ENCODE measurements at places on chromosomes 4 and X.
A peak's percentile ranks its signal among the peaks of the same experiment; 100 is the strongest.

DNA sequence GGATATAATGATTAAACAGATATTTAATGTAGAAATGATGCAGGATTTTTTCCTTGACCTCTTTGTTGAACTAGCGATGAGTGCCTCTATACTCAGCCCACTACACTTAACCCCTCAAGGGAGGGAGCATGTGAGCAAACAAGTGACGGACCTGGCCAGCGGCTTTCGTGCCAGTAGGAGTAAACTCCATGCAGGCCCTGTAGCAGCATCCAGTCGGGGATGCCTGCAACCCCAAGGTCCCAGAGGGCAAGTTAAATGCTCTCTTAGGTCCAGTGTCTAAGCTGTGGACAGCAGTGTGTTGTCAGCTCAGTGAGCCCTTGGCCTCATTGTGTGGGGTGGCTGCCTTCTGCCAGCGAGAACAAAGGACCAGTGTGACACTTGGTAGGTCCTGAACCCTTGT lies 708.7 kb downstream of the TECRL start:
- DNase-seq, result no peak

- no peak for DNase-seq
Measured at GRCh38 chr4:101304916-101305315, 42.4 kb downstream of the PPP3CA start.

DNA sequence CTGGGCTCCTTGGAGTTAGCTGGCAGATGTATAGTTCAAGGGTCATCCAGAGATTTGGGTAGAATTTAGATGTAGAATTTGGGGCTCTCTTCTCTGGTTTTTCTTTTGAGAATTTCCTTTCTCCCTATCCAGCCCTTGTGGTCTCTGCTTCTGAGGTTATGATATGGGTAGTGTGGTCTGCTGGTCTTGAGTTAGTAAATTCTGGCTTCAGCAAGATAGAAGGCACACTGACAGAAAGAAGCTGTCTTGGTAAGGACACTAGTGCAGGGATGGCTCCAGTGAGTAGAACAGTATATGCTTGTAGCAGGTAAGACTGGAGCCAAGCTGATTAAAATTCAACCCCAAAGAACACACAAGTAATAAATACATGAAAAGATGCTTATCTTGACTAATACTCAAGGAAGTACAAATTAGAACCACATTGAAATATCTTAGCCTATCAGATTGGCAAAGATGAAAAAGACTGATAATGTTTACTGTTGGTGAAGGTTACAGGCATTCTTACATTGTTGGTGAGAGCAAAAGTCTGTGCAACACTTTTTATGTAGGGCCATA lies 2.1 kb upstream of the IL9R start:
- DNase-seq, result no peak

DNA sequence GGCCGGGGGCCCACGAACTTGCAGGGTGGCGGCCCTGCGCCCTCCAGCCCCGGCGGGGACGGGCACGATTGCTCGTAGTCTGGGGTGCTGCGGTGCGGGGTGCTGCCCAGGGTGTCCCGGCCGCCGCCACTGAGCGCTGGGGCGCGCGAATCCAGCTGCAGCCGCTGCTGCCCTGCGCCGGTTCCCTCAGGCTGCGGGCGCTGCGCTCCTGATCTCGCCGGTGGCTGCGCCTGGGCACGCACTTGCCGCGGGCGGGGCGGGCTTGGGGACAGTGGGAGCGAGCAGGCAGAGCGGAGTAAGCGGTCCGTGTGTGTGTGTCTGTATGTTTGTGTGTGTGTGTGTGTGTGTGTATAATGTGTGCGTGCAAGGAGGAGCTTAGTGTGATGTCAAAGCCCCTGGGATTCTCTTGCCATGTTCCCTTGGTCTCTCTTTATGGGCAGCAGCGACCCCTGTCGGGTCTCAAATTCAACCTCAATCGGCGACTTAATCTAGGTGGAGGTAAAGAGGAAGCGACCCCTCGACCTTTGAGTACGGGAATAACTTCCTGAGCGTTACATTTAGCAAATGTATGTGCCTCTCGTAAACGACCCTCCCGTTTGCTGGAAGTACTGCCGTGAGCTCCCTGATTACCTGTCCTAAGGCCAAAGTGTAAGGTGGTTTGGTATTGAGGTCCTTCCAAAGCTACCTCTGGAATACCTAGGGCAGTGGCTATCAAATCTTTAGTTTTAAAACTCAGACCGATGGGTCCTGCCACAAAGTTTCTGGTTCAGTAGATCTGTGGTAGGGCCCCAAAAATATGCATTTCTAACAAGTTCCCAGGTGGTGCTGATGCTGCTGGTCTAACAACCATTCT lies at the start of gene RNF150:
RNF150 (minus strand) TSS at position 324 of the 853 bp plus-strand sequence.
- DNase-seq, result peak; percentile 92
